ENCODE measurements at places on chromosomes 6 and 20. TPM values are rescaled to one million over a fixed set of nuclear protein-coding genes. Genes with fewer than 3 reads are reported as not detected.

The EYS gene
- 0.06 TPM for total RNA-seq

The DNAH8 gene
- not detected for total RNA-seq

The AIF1 gene
- total RNA-seq, result not detected

The HLA-DQB1 gene
- total RNA-seq, result not detected

The LIME1 gene
- total RNA-seq, result 2.9 TPM

The LY6G5C gene
- total RNA-seq, result 1.8 TPM

The PHACTR1 gene
- total RNA-seq, result not detected

The SLC2A10 gene
- not detected for total RNA-seq

The TRIM40 gene
- not detected for total RNA-seq

The APMAP gene
- 190 TPM for total RNA-seq

The DDR1 gene
- total RNA-seq, result 71.1 TPM

The CCDC170 gene
- 0.07 TPM for total RNA-seq

The POPDC3 gene
- 21.5 TPM for total RNA-seq

The CST7 gene
- total RNA-seq, result not detected

The ATXN1 gene
- 2.5 TPM for total RNA-seq

The MEP1A gene
- total RNA-seq, result not detected

The TNFRSF6B gene
- 0.78 TPM for total RNA-seq

All from A549 treated with dexamethasone at 1 μM for 4 hours (cell line).